ENCODE measurements at places on chromosomes 4 and X.

- DNase-seq = no peak
Observed at GRCh38 chr4:16914208-16914607, 15.8 kb upstream of the LDB2 start.

DNA sequence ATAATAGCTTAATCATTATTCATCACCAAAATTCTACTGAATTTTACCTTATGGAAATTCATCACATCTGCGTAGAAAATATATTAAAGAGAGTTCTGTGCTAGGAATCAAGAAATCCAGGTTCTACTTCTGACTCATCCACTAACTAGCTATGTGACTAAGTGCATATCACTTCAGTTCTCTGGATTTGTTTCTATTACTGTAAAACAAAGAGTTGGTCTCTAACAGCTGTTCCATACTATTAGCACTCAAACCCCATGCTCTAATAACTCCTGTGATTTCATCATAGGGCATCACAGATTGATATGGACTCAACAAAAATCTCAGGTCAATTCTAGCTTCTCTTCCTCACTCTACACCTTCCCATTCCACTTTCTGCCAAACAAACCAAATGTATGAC is 572.0 kb downstream of the INPP4B start:
- no peak for DNase-seq

DNA sequence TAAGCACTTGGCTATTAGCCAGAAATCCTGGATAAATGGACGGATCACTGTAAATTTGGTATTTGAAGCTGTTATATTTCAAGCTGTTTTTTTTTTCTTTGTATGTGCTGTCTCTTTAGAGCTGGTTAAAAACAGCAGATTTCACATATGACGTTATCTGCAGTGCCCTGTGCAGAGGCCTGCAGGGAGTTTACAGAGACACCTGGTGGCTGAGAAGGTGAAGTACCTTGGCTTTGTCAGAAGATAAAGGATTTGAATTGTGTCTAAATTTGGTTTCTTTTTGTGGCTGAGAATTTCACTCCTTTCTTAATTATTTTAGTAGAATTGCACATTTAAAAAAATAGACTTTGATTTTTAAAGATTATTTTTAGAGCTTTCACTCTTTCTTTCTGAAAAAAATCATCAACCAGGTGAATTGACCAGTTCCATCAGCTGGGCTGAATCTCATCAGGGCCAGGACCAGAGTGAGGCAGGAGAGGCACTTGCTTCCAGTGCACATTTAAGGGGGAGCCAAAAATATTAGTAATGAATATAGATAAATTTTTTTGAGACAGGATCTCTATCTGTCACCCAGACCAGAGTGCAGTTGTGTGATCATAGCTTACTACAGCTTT is 9.6 kb upstream of the CHRNA9 start:
- no peak for DNase-seq

DNA sequence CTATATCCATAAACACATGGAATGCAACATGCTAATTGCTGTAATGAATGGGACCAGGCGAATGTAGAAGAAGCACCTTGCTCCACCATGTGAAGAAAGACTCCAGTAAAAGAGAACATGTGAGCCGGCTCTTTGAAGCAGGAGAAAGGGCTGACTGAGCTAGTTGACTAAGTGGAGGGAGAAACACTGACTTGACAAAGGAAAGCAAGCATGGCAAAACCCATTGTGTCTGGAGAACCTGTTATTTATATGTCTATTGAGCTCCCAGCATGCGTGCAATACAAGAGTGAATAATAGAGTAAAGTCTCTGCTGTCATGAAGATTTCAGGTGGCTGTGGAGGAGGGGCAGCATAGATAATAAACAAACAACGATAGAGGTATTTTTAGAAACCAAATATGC is 559.9 kb downstream of the RAB28 start:
- no peak for DNase-seq

DNA sequence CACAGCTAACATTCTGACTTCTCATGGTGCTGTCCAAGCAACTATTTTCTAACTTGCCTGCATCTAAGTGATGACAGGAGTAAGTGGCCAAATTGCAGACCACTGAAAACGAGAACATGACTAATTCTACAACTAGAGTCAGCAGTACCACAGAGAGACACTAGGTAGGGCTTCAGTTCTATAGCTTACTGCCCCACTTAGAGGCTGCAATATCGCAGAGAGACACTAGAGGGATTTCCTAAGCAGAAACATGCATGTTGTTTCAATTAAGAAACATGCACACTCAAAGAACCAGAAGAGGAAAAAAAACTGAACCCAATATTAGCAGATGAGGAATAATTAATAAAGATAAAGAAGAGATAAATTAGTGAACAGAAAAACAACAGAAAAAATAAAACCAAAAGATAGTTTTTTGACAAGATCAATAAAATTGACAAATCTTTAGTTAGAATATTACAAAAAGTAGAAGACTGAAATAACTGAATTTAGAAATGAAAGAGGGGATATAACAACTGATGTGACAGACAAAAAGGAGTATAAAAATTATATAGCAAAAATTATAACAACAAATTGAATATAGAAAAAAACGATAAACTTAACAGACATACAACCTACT is 100.8 kb downstream of the SPIN4 start:
- no peak for DNase-seq

DNA sequence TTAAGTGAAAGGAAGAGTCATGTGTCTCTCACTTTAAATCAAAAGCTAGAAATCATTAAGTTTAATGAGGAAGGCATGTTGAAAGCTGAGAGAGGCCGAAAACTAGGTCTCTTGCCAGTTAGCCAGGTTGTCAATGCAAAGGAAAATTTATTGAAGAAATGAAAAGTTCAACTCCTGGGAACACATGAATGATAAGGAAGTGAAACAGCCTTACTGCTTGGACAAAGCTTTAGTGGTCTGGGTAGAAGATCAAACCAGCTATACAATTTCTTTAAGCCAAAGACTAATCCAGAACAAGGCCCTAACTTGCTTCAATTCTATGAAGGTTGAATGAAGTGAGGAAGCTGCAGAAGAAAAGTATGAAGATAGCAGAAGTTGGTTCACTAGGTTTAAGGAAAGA is 24.9 kb downstream of the RHOH start:
- DNase-seq = no peak

- DNase-seq = no peak
Observed at GRCh38 chr4:102627831-102628523, 126.8 kb downstream of the NFKB1 start.

GRCh38 chr4:178138491-178138890 is 696.3 kb upstream of the AGA start:
- DNase-seq = no peak

- no peak for DNase-seq
Observed at GRCh38 chrX:104253567-104254441, 929 bp downstream of the ESX1 start.

DNA sequence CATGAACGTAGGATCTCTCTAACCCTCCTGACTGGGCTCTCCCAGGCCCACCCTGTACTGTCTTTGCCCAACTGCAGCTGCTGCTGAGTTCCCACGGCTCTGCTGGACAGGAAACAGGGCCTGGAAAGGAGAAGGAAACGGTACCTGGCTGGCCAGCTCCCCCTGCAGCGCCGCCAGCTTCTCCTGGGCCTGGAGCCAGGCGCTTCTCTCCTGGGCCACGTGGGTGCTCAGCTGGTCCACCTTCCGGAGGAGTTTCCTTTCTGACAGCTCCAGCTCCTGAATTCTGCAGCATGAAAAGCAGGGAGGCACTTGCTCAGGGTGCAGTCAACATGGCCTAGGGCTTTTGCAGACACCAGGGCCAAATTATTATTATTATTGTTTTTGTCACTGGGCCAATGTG is 6.5 kb downstream of the C4orf50 start:
- peak; percentile 19 for DNase-seq

- DNase-seq = no peak
Observed at GRCh38 chr4:48909697-48910096, 3.1 kb upstream of the OCIAD2 start.

DNA sequence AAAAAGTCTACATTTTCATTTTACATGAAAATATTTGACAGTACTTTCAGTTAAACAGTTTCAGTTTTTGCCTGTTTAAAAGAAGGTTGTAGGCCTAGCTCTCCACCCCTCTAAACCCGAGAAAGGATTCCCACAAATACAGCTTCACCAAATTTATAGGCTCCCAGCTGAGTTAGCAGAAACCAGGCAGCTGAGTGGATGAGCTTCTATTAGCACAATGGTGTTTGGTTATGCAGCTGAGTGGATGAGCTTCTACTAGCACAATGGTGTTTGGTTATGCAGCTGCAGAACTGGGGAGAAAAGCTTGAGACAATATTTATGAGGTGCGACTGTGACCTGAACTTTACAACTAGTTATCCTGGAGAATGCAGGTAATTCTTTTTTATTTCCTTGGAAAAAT is 36.6 kb upstream of the PAQR3 start:
- no peak for DNase-seq

GRCh38 chrX:123481913-123482851 is 250.7 kb downstream of the THOC2 start:
- DNase-seq = no peak

GRCh38 chrX:136659174-136659573 is 11.2 kb downstream of the CD40LG start:
- no peak for DNase-seq

- DNase-seq = no peak
Observed at GRCh38 chr4:155322782-155323181, 54.0 kb downstream of the MAP9 start.

Measured in hypothalamus (tissue), 51 donors.